Inflammatory macrophage treated with lipopolysaccharide for 4 hours (primary cell): ENCODE measurements at places on chromosomes 2 and 18.

DNA sequence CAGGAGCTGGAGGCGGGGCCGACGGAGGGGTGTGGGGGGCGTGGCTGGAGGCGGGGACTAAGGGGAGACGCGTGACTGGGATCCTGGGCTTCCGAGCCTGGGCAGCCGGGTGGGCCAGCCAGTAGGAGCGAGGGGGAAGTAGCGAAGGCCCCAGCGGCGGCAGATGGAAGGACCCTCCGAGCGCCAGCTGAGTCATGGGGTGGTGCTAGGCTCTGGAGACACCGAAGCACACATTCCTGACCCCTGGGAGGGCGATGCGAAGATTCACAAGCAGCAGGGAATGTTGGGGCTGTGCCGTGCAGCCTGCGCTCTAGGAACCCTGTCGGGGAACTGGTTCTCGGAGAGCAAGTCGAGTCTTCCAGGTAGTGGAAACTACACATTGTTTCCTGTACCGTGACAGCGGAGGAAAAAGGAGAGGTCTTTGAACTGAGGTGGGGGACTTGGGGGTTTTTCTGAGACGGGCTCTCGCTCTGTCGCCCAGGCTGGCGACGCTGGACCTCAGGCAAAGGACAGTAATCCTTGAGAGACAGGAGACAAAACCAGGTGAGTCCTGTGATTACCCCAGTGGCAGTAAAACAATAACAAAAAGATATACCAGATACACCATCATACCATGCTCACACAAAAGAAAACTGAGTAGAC, 650 bp upstream of the AFG3L2 start:
- no peak for DNase-seq

GRCh38 chr18:23320709-23321236, 132.3 kb upstream of the RIOK3 start:
- DNase-seq, result peak; percentile 20

- no peak for DNase-seq
Measured at GRCh38 chr18:40469316-40469715, 1485.7 kb upstream of the PIK3C3 start.

DNA sequence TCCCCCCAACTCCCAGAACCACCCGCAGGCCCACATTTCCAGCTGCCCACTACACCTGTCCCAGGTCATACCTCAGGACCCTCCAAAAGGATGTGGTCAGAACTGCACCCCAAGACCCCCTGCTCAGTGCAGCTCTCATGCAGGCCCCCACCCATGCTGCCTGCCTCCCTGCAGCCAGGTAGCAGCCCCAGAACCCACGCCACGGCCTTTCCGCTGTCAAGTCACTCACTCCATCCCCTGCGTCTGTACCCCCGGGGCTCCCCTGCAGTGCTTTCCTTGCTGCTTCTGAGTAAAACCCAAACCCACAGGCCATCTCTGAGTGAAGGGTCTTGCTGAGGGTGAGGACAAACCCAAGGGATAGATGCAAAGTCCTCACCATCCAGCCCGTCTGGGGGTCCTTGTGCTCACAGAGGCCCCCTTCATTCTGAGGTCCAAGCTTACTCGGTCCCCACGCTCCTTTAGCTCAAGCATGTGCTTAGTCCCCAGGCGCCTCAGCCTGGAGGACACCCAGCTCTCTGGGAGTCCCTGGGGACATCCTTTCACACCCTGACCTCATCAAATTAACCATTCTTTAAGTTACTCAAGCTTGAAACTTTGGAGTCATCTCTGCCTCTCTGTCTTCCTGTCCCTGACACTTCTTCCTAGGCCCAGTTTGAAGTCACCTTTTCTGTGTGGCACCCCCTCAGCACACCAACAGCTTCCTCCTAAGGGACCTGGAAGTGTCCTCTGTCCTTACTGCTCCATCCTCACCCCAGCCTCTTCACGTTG, 130.1 kb downstream of the SMAD7 start:
- no peak for DNase-seq

GRCh38 chr2:127081826-127082633, 24.9 kb downstream of the BIN1 start:
- DNase-seq, result peak; percentile 46

- DNase-seq, result no peak
Measured at GRCh38 chr2:131036696-131037397, 56.4 kb downstream of the FAM168B start.

GRCh38 chr18:29034113-29034856, 857.4 kb upstream of the CDH2 start:
- DNase-seq, result no peak

- no peak for DNase-seq
Measured at GRCh38 chr2:15761910-15762309, 170.2 kb downstream of the DDX1 start.

DNA sequence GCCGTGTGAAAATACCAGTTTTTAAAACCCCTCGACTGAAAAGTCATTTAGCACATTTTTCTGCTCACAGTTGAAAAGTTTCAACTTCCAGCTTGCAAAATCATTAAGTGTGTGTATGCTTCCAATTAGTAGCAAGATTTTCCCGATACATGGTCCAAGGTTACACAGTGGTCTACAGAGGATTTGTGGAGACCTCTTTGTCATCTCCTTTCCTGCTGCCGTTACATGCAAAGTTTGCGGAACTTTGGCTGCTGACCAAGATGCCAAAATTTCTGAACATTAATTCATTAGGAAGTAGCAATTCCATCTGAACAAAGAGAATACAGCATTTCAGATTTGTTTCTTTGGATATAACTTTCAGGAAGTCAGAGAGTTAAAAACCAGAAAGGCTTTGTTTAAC, 474.6 kb downstream of the PLCL1 start:
- DNase-seq, result no peak

GRCh38 chr18:59114160-59114559, 25.5 kb upstream of the SEC11C start:
- DNase-seq, result no peak

DNA sequence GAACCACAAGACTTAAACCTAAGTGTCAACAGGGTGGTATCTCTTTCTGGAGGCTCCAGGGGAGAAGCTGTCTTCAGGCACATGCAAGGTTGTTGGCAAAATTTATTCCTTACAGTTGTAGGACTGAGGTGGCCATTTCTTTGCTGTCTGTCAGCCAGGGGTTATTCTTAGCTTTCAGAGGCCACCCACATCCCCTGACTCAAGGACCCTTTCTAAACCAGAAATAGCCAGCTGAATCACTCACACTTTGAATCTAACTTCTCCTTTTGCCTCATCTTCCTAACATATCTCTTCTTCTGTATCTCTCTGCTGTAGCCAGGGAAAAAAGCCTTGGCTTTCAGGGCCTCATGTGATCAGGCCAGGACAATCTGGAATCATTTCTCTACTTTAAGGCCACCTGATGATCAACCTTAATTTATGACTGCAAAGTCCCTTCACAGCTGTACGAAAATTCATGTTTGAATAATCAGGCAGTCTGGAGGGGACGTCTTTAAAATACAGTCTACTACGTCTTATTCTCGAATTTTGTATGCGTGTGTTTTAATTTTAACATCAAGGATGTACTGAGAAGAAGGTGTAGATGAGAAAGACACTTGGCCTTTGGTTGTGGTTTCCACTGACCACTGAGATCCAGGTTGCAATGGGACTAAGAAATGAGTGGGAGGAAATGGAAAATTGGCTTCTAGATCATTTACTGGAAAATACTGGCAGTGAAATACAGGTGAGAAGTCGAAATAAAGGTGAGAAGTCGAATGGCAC, 90.4 kb downstream of the DOCK10 start:
- DNase-seq, result peak; percentile 81

DNA sequence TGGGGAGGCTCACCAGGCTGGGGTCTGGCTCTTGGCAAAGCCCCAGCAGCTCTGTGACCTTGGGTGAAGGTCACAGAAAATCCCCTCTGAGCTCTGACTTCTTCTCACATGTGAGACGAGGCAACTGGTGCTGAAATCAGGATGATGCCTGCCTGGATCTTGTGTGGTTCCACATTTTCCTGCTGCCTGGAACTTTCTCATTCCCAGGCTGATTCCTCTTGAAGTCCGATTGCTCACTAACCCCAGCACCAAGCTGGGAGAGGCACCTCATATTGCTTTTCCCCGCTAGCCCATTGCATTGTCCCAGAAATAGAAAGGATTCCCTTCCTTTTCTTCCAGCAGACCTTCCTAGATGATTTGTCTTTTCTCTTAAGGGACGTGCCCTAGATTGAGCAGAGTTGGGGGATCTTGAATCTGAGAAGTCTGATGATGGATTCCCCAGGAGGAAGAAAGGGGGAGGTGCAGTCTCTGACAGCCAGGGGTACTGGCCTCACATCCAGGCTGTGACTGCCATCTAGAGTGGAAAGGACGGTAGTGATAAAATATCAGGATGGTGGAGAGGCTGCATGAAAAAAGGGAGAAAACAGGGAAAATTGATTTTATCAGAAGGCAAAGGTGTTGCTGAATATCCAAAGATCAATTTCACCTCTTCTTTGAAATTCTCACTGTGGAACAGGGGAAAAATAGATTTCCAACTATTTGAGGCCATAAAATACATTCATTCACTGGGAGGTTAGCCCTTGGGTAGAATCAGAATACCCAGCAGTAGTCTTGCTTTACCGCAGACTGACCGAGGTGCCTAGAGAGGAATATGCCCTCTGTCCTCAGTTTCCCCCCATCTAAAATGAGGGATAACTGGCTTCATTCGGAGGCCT, 96.3 kb downstream of the FAM210A start:
- peak; percentile 77 for DNase-seq

DNA sequence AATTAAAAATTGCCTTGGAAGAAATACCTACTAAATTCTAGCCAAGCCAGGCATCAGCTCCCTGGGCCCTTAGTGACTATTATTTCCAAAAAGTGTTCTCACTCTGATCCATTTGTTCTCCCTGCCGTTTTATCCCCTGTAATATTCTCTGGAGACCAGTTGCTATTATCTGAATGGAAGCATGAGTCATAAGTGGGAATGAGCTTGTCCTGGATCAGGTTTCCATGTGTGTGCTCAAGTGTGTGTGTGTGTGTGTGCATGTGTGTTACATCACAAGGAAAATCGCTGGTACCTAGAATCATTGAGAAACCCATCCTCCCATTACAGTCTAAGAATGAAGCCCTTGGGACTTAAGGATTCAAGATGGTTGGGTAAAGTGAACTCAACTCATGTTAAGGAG, 130.3 kb upstream of the CXCR4 start:
- no peak for DNase-seq

DNA sequence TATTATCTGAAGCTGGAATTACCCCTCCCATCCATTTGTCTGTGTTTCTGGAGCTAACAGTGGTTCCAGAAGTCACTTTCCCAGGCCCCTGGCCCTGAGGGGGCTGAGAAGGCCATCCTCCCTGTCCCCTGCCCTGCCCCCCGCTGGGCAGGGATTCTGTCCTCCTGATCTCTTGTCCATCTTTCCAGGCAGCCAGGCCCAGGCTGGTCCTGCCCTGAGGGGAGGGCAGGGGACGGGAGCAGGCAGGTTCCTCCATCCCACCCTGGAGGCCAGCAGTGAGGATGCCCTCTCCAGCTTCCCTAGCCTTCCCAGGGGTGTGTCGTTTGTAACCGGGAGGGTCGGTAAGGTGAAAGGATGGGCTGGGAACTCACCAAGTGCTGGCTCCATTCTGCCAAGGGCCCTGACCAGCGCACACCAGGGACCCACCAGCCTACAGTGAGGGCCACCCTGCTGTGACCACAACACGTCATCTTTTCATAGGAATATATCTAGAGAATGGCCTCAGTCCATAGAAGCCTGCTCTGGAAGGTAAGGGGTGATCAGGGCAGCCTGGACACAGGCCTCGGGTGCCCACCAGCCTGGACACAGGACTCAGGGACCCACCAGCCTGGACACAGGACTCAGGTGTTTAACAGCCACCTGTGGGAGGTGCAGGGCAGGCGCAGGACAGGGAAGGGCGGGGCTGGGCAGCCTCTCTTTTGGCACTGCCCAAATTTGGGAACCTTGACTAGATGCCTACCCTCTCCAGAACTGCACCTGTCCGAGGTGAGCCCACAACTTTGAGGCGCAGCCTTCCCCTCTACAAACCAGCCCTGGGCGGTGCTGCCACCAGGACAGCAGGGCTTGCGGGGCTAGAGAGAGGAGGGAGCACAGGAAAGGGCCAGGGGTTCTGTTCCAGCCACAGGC, 35.8 kb upstream of the GPC1 start:
- no peak for DNase-seq

DNA sequence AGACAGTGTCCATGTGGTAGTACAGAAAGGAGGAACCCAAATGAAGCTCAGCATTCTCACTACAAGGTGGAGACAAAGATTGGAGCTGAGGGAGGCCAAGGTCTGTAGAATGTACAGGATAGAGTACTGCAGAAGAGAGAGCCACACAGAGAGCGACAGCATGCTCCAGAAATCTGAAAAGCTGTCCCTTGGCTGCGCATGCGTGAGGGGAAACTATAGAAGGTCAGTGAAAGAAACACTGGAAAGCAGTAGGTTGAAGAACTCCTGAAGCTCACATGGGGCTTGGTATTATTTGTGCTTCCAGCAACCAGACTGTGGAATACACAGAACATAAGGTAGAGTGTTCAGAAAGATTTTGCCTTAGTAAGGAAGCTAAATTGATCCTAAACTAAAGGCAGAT, 142.5 kb downstream of the TXNL1 start:
- DNase-seq, result no peak

DNA sequence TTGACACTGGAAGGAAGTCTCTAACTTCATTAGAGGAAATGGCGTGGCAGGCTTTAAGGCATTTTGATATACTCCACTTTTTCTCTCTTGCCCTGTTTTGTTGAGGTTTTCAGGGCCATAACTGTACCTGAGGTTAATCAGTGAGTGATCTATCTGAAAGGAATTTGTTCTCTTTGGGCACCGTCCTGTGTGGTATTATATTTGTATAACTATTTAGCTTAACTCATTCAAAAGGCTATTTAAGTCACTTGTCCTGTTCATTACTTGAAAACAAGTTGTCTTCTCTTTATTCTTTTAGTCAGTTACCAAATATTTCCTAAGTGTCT, 180.4 kb downstream of the NEDD4L start:
- DNase-seq, result no peak

DNA sequence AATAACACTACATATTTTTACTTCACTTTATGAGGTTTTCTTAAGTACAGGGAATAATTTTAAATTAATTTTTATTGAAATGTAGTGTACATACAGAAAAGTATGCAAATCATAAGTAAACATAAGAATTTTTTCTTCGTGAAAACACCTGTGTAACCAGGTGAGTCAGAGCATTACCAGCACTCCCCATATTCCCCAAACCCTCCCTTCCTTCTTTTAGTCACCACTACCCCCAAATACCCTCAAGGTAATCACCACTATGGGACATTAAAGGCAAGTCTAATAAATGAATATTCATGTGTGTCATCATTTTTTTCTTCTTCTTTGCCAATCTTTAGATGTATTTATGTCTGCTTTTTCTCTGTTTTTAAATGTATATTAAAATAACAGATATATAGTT, 139.9 kb upstream of the LTBP1 start:
- no peak for DNase-seq

DNA sequence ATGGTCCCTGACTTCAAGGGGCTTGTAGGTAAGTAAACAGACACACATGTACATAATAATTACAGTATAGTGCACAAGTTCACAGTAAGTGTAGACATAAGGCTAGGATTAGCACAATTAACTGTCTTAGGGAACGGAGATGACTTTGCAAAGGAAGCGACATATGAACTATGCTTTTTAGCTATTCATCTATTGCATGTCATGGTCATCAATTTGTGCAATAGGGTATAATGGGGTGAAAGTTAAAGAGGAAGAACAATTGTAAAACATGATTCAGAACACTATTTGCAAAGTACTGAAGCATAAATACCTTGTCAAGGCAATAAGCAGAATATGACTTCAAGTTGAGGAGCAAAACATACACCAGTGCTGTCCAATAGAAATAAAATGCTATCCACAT, 112.3 kb upstream of the SLC8A1 start:
- peak; percentile 76 for DNase-seq
